Dorsolateral prefrontal cortex (tissue), 122 donors: ENCODE measurements at places on chromosomes 11 and 22. TPM values are rescaled to one million over a fixed set of nuclear protein-coding genes. Genes with fewer than 3 reads are reported as not detected.

TNNI2 gene
- not detected for total RNA-seq

SRRD gene
- 23.7 TPM for total RNA-seq

GGT5 gene
- 15.5 TPM for total RNA-seq

XKR3 gene
- total RNA-seq, result not detected

COX8A gene
- 232 TPM for total RNA-seq

POU2AF1 gene
- total RNA-seq, result 0.92 TPM

HMOX1 gene
- total RNA-seq, result 9.9 TPM

NCR3LG1 gene
- 22.6 TPM for total RNA-seq

NCF4 gene
- total RNA-seq, result 1.8 TPM

MS4A6E gene
- not detected for total RNA-seq

HOATZ gene
- total RNA-seq, result not detected

LRRC55 gene
- total RNA-seq, result 7.6 TPM

POU2AF3 gene
- 4.2 TPM for total RNA-seq

UQCC3 gene
- 8.8 TPM for total RNA-seq

KRTAP5-1 gene
- total RNA-seq, result not detected

PAMR1 gene
- total RNA-seq, result 23.0 TPM

TUBA8 gene
- total RNA-seq, result 48.0 TPM

RFPL1 gene
- total RNA-seq, result not detected

RELT gene
- total RNA-seq, result 13.8 TPM

MMP8 gene
- 12.6 TPM for total RNA-seq

PANX3 gene
- total RNA-seq, result not detected

ABTB2 gene
- 16.8 TPM for total RNA-seq

C1QTNF4 gene
- total RNA-seq, result 61.8 TPM

TEX12 gene
- not detected for total RNA-seq

MGAT3 gene
- total RNA-seq, result 98.7 TPM

UPK3A gene
- not detected for total RNA-seq

POU2AF2 gene
- total RNA-seq, result not detected

TBX1 gene
- total RNA-seq, result 0.41 TPM

RIMBP3C gene
- 0.80 TPM for total RNA-seq

NFAM1 gene
- total RNA-seq, result 1.9 TPM

PRG3 gene
- not detected for total RNA-seq

SNX19 gene
- 91.3 TPM for total RNA-seq

RASD2 gene
- total RNA-seq, result 27.5 TPM

TMPRSS5 gene
- 12.3 TPM for total RNA-seq

MB gene
- 0.98 TPM for total RNA-seq

MYRF gene
- 106 TPM for total RNA-seq

SPCS2 gene
- total RNA-seq, result 102 TPM

SMC1B gene
- 0.16 TPM for total RNA-seq

OR5AR1 gene
- total RNA-seq, result not detected

FDX1 gene
- 10.0 TPM for total RNA-seq

F2 gene
- total RNA-seq, result 0.41 TPM

CCND1 gene
- 39.9 TPM for total RNA-seq

IMMP1L gene
- total RNA-seq, result 29.5 TPM

FGF3 gene
- total RNA-seq, result not detected

KCNJ5 gene
- 1.7 TPM for total RNA-seq

APOBEC3A gene
- total RNA-seq, result not detected

OSBP2 gene
- 34.8 TPM for total RNA-seq

SLC1A2 gene
- total RNA-seq, result 1,507 TPM

HTR3A gene
- total RNA-seq, result 1.2 TPM

MUC6 gene
- total RNA-seq, result not detected

CDC42BPG gene
- 0.13 TPM for total RNA-seq

UBQLN3 gene
- 0.22 TPM for total RNA-seq

OTUB1 gene
- total RNA-seq, result 147 TPM

SHISAL1 gene
- total RNA-seq, result 39.3 TPM

CHRM1 gene
- 78.7 TPM for total RNA-seq

OR8D1 gene
- not detected for total RNA-seq
